ENCODE measurements at places on chromosomes 4 and X. TPM values are rescaled to one million over a fixed set of nuclear protein-coding genes. Genes with fewer than 3 reads are reported as not detected.

NWD2 gene
- total RNA-seq, result not detected

ARHGEF38 gene
- not detected for total RNA-seq

- H3K4me1 ChIP-seq, result no peaks in the 10 kb centered on the region
- DNase-seq, result no peak
- no peak overlapping the region for H3K4me3 ChIP-seq
- no peaks in the 10 kb centered on the region for H3K27me3 ChIP-seq
- H3K27ac ChIP-seq, result no peak overlapping the region
Observed at GRCh38 chrX:66684196-66684595, 45.3 kb upstream of the EDA2R start.

- H3K27ac ChIP-seq, result 0 out of 2 replicates have a peak overlapping the region, but pooled peaks have one; percentile 17
- no peak overlapping the region for H3K4me3 ChIP-seq
- H3K27me3 ChIP-seq, result no peaks in the 10 kb centered on the region
- peaks cover 48% of the 10 kb centered on the region for H3K36me3 ChIP-seq
Observed at GRCh38 chr4:145895056-145895455, 43.6 kb downstream of the ZNF827 start.

GRCh38 chr4:119729835-119730670 lies 101.4 kb upstream of the PDE5A start:
- no peaks in the 10 kb centered on the region for H3K27me3 ChIP-seq
- H3K4me1 ChIP-seq, result no peaks in the 10 kb centered on the region
- H3K4me3 ChIP-seq, result no peak overlapping the region
- H3K27ac ChIP-seq, result no peak overlapping the region
- DNase-seq, result no peak

ZDHHC15 gene
- total RNA-seq, result not detected

EIF2S3 gene
- 160 TPM for total RNA-seq

GRCh38 chrX:14927401-14927800 lies 54.2 kb downstream of the MOSPD2 start:
- H3K27me3 ChIP-seq, result no peaks in the 10 kb centered on the region
- no peak overlapping the region for H3K4me3 ChIP-seq
- DNase-seq, result no peak
- H3K27ac ChIP-seq, result no peak overlapping the region
- H3K4me1 ChIP-seq, result peaks cover 25% of the 10 kb centered on the region

DNA sequence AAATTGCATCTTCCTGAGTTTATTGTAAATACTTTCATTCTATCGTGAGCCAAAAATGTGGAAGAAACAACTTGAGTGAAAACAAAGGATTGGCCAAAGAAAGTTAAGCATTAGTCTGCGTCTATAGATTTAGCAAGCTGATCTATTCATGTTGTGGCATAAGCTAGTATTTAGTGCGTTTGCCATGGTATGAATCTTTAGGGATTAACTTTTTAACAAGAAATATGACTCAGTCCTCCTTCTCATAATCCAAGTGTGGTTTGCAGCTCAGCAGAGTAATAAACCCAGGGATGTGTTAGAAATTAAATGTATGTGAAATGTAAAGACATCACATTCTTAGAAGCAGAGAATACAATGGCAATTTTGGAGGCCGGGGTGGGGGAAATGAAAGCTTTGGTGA lies 1110.9 kb downstream of the NLGN4X start:
- H3K4me1 ChIP-seq, result no peaks in the 10 kb centered on the region
- H3K27me3 ChIP-seq, result no peaks in the 10 kb centered on the region
- DNase-seq, result no peak
- no peak overlapping the region for H3K4me3 ChIP-seq

MTMR1 gene
- total RNA-seq, result 33.2 TPM

DNA sequence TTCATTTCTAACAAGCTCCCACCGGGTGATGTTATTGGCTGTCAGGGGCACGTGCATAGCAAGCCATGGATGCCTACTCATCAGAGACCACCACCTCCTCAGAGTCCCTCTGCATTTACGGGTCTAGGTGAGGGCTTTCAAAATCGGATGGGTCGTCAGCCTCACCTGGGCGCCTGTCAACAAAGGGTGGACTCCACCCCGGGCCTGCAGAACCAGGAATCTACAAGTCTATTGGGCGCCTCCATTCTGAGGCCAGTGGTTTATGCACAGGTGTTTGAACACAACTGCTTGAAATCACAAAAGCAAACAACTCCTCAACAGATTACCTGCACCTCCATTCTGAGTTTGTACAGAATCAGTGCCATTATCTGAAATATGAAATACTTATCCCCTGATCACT lies 318.9 kb downstream of the PTTG2 start:
- no peak overlapping the region for H3K27ac ChIP-seq
- no peak for DNase-seq
- no peak overlapping the region for H3K4me3 ChIP-seq
- H3K36me3 ChIP-seq, result no peaks in the 10 kb centered on the region

- no peaks in the 10 kb centered on the region for H3K4me1 ChIP-seq
- DNase-seq, result no peak
- H3K27ac ChIP-seq, result no peak overlapping the region
Observed at GRCh38 chrX:100098660-100099375, 311.3 kb downstream of the PCDH19 start.

DNA sequence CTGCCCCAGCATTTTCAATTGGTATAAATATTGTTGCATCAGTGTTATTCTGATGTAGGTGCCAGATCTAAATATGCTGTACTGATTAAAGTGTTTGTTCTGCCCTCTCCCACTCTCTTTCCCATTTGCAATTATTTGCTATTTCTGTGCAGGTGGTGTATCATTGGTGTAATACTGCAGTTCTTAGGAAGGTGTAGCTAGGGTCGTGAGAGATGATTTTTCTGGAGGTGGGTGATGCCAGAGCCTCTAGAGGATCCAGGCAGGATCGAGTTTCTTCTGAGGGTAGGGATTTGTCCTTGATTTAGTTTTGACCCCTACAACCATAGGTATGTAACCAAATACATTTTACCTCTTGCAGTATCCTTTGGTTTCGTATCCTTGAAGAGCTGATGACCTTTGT lies 1.9 kb downstream of the SMAD1 start:
- DNase-seq, result no peak
- no peak overlapping the region for H3K4me3 ChIP-seq
- no peaks in the 10 kb centered on the region for H3K36me3 ChIP-seq
- no peaks in the 10 kb centered on the region for H3K27me3 ChIP-seq

DNA sequence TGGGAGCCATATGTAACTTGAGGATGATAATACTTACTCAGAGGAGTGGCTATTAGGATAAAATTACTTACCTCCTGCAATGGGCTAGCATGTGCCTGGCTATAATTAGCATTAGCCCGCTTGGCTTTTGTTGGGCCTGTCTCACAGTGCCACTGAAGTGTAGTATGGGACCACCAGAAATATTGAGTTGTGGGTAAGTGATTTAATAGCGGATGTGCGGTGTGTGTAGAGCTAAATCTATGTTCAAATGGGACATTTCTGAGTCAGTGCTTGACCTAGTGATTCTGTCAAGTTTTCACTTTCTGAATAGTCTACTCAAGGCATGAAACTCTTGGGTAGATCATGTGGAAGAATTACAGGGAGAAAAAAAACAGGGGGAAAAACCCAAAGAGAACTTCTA lies 3.5 kb upstream of the CLNK start:
- H3K27ac ChIP-seq, result no peak overlapping the region
- no peak for DNase-seq
- 0 out of 2 replicates have a peak, but pooled peaks cover 3% of the 10 kb centered on the region for H3K4me1 ChIP-seq
- no peaks in the 10 kb centered on the region for H3K36me3 ChIP-seq
- no peaks in the 10 kb centered on the region for H3K27me3 ChIP-seq
- H3K4me3 ChIP-seq, result no peak overlapping the region

DNA sequence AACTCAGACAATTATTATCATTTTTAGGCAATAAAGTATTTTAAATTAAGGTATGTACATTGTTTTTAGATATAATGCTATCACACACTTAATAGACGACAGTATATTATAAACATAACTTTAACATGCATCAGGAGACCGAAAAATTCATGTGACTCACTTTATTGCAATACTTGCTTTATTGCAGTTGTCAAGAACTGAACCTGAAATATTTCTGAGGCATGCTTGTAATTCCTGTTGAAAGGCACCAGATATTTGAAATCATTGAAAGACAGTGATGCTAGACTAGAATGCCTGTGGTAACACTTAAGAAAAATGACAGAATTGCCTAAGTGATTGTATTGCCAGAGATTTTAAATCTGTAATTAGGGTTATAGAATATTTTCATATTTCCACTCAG lies 175.6 kb upstream of the MAGEB2 start:
- no peak for DNase-seq
- H3K4me3 ChIP-seq, result no peak overlapping the region
- H3K4me1 ChIP-seq, result no peaks in the 10 kb centered on the region
- H3K27ac ChIP-seq, result no peak overlapping the region
- H3K27me3 ChIP-seq, result no peaks in the 10 kb centered on the region

GRCh38 chr4:185576314-185576961 lies 41.1 kb upstream of the PDLIM3 start:
- H3K36me3 ChIP-seq, result no peaks in the 10 kb centered on the region
- no peaks in the 10 kb centered on the region for H3K27me3 ChIP-seq
- no peak overlapping the region for H3K27ac ChIP-seq
- no peak for DNase-seq
- H3K4me3 ChIP-seq, result no peak overlapping the region
- no peaks in the 10 kb centered on the region for H3K4me1 ChIP-seq

- no peaks in the 10 kb centered on the region for H3K36me3 ChIP-seq
- H3K27ac ChIP-seq, result no peak within 1 kb of the TSS
- no peak for DNase-seq
- H3K4me3 ChIP-seq, result no peak within 1 kb of the TSS
- no peaks in the 10 kb centered on the region for H3K4me1 ChIP-seq
Observed at GRCh38 chrX:137565921-137566745, at the start of gene ZIC3. ZIC3 (plus strand) TSS chrX:137566127; CDS start chrX:137566692, 565 bp downstream.

DNA sequence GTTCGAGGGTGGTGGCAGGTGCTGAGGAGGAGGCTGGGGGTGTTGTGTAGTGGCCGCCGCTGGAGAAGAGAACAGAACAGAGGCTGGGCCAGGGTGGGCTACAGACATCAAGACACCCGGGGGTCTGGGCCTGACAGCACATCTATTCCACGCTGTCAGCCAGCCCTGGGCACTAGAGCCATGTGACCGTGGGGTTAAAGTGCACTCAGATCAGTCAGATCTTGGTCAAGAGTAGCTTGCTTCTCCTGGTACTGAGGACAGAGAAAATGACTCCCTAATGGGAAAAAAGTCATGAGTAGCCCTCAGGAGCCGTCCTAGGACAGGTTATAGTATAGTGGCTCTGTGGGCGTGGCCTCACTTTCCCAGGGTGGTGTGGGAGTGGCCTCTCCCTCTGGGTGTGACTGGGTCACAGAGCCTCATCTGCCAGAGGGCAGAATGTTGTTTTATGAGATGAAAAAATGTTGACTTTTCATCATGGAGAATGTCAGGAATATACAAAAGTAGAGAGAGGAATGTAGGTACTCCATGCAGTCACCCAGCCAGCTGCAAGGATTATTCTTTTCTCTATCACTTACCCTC lies 19.4 kb downstream of the TRMT44 start:
- peaks cover 16% of the 10 kb centered on the region for H3K36me3 ChIP-seq
- no peak for DNase-seq
- no peak overlapping the region for H3K4me3 ChIP-seq
- 0 out of 2 replicates have a peak, but pooled peaks cover 2% of the 10 kb centered on the region for H3K4me1 ChIP-seq

DNA sequence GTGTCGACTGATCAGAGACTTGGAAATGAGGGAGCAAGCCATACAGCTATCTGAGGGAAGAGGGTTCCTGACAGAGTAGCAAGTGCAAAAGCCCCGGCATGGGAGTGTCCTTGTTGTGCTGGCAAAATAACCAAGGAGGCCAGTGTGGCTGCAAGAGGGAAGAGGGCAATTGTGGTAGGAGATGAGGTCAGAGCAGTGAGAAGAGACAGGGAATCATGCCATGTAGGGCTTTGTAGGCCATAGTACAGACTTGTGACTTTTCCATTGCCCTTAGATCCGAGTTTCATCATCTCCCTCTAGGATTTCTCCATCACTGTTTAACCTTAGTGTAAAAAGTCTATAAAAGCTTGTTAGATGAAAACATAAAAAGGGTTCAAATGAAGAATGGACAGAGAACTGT lies 76.2 kb downstream of the DOCK11 start:
- DNase-seq, result peak; percentile 11
- H3K27ac ChIP-seq, result no peak overlapping the region
- no peak overlapping the region for H3K4me3 ChIP-seq
- H3K36me3 ChIP-seq, result peaks cover 6% of the 10 kb centered on the region
- no peaks in the 10 kb centered on the region for H3K27me3 ChIP-seq
- H3K4me1 ChIP-seq, result no peaks in the 10 kb centered on the region

DNA sequence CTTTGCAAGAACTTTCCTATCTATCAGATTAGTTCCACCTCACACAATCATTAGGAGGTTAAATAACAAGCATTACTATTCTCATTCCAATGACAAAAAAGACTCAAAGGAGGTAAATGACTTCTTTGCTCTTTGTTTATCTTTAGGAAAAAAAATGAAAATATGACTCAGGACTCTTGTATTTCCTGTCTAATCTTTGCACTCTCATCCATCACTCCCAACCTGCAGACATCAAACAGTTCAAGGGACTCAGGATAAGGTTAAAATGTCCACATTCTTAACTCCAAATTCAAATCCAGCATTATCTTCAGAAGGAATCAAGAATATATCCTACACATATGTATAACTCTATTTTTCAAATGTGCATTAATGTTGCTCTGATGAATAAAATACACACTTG lies 139.6 kb downstream of the UNC5C start:
- no peak for DNase-seq
- H3K27me3 ChIP-seq, result no peaks in the 10 kb centered on the region
- H3K4me1 ChIP-seq, result no peaks in the 10 kb centered on the region
- H3K36me3 ChIP-seq, result no peaks in the 10 kb centered on the region

- H3K27me3 ChIP-seq, result no peaks in the 10 kb centered on the region
- H3K27ac ChIP-seq, result no peak overlapping the region
- peaks cover 15% of the 10 kb centered on the region for H3K36me3 ChIP-seq
- H3K4me1 ChIP-seq, result no peaks in the 10 kb centered on the region
Observed at GRCh38 chr4:15691346-15692135, 9.9 kb downstream of the FAM200B start.

DNA sequence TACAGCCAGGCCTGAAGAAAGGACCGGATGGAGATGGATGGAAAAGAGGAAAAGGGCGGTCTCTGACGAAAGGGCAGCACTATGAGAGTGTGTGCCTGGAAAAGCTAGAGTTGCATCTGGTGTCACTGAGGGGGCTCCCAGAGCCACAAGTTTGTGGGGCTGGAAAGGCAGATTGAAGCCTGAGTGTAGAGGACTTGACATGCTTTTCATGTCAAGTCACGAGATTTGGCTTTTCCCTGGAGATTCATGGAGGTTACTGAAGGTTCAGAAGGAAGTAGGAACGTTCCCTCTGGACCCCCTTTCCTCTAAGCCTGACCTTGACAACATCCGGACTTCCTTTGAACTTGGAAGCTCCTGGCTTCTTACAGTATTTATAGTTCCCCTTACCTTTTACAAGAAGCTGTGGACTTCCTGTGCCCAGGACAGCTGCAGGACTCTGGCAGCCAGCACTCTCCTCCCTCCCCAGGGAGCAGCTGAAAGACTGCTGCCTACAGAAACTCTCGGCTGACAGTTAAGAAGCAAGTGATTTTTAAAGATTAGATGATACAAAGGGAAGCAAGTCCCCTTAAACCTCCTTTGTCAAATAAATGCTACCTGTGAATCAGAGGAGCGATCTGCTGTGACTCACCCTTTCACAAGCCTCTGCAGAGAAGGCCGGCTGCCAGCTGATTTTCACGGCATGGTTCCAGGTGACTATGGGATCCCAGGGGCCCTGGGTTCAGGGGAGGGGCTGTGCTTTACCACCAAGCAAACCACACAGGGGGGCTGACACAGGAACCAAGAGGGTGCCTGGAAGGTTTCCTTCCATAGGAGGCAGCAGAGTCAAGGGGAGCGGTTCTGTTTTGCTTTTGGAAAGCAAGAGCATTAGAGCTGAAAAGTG lies 72.9 kb upstream of the STIM2 start:
- no peaks in the 10 kb centered on the region for H3K36me3 ChIP-seq
- DNase-seq, result peak; percentile 95
- H3K4me1 ChIP-seq, result peaks cover 64% of the 10 kb centered on the region
- peak overlapping the region; percentile 56 for H3K4me3 ChIP-seq
- no peaks in the 10 kb centered on the region for H3K27me3 ChIP-seq

- DNase-seq, result no peak
- no peak overlapping the region for H3K27ac ChIP-seq
Observed at GRCh38 chr4:168679397-168679796, 182.5 kb downstream of the PALLD start.

ANKRD50 gene
- total RNA-seq, result not detected
